Urinary bladder (tissue), 4 donors: ENCODE measurements at places on chromosomes 2 and 18. TPM values are rescaled to one million over a fixed set of nuclear protein-coding genes. Genes with fewer than 3 reads are reported as not detected.

- DNase-seq: no peak
These were observed 6.1 kb upstream of the IL37 start for GRCh38 chr2:112904883-112905282.

DNA sequence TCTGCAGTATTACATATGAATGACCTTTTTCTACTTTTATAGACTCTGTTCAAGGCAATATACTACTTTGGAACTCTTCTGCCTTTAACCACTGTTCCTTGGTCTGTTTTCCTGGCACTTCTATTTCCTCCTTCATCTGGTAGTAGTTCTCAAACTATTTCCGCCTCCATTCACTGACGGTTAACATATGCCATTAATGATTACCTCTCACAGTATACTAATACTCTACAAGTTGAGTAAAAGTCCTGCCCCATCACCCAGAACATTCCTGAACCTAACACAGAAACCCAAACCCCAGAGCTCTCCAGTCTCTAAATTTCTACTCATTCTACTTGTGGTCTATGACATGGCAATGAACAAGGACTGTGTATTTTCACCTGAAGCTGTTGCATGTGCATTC, 4.5 kb downstream of the GFPT1 start:
- DNase-seq: no peak

- no peak for DNase-seq
These were observed 50.9 kb downstream of the ADNP2 start for GRCh38 chr18:80159713-80160636.

Gene EFEMP1
- polyA plus RNA-seq: 244 TPM
